ENCODE measurements at places on chromosomes 1 and 21.

DNA sequence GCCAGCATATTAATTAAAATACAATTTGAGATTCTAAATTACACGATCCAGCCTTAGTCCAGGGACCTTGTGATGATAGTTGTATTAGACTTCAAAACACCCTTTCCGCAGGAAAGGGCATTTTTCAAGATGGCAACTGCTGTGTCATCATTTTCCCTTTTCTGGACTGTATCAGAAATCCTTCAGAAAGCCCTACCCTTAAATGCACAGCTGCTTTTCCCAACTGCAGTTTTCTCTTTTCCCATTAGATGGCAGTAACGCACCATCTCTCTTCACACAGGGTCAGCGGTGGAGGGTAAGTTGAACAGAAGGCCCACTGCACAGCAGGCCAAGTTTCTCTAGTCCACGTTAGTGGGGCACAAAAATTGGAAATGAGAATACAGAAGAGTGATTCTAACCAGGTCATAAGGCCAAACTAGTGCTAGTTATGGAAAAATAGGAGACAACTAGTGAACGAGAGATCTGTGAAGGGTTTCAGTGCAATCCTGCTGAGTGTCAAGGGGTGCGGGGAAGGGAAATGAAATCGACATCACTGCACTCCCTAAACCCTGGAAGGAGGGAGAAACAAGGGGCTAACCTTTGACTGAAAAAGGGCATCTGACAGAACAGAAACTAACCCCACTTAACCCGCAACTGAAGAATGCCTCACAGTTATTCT lies 22.1 kb upstream of the TDRD10 start:
- peak; percentile 84 for DNase-seq

DNA sequence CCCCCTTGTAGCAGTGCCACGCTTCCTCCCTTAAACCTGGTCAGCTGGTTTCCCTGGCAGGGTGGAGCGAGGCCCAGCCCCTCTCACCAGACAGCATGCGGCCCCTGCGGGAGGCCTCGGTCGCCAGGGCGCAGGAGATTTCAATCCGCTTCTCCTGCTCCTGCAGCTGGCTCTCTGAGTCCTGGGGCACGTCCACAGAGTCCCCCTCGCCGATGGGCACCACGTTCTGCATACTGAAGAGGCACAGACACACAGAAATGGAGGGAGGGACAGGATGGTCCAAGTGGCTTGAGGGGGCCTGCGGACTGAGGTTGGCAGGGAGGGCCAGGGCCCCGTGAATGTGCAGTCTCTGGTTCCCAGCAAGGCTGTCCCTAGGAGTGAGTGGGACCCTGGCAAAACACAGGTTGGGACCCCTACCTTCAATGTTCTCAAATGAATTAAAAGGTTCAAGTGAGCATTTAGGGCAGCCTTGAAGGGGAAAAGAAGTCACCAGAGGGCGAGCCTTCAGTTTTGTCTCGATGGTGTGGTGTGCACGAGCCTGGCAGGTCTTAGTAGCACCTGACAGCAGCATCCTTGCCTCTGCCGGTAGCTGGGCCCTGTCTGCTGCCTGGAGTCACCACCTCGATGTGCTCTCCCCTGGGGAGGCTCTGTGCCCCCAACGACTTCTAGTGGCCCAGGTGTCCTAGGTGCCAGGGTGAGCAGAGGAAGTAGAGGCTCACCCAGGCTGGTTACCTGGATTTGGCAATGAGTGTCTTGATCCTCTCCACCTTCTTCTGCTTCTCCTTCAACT lies 14.4 kb upstream of the GOLT1A start:
- no peak for DNase-seq

DNA sequence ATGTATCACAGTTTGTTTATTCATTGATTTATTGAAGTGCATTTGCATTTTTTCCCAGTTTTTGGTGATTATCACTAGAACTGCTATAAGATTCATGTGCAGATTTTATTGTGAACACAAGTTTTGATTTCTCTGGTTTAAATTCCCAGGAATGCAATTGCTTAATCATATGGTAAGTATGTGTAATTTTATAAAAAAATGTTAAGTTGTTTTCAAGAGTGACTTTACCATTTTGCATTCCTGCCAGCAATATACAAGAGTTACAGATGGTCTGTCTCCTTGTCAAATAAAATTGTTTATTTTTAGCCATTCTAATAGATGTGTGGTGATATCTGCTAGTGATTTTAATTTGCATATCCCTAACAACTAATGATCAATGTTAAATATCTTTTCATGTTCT lies 127.3 kb upstream of the APP start:
- DNase-seq, result no peak

DNA sequence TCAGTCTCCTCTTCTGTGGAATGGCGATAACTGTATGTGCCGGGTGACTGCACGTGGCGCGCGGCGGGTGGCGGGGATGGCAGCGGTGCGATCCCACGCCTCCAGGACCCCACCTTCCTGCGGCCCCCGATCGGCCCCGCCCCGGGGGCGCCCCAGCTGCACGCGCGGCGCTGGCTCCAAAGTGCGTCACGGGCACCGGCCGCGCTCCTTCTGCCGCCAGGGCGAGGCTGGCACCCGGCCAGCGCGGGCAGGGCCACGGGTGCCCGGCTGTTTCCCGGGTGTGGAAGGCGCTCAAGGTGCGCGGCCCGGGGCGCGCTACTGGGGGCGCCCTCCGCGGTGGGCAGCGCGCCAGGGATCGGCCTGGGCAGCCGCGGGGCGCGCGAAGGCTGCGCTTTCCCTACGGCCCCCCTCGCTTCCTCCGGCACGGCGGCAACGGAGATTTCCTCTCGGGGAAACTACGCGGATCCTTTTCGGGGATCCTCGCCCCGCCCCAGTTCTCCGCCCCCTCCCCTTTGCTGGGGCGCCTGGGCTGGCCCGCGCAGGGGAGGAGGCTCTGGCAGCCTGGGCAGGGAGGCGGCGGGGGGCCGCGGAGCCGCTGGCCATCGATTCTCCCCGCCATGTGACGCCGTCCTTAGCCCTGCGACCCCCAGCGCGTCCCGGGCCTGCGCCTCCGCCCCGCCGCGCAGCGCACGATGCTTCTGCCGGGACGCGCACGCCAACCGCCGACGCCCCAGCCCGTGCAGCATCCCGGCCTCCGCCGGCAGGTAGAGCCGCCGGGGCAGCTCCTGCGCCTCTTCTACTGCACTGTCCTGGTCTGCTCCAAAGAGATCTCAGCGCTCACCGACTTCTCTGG lies at the start of gene EVA1C:
TSS of gene EVA1C (plus strand) at position 545 of the 853 bp plus-strand sequence. CDS start at position 693, 148 bp downstream.
- peak; percentile 82 for DNase-seq

GRCh38 chr1:159825564-159825963 lies 1.1 kb upstream of the SLAMF8 start:
- no peak for DNase-seq

DNA sequence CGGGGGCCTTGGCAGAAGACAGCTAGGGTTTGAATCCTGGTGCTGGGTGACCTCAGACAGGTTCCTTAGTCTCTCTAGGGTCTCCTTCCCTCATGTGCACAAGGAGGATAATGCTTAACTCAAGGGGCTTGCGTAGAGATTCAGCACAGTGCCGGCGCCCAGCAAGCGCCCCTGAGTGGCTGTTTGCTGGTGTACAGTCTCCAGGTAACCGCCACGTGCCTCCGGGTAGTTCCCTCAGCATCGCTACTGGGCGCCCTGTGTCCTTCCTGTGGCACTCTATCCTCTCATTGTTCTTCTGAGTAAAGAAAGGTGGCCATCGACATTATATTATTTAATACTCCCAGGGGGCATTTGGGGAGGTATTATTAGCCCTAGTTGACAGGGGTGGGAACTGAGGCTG lies 80.9 kb downstream of the NENF start:
- no peak for DNase-seq

DNA sequence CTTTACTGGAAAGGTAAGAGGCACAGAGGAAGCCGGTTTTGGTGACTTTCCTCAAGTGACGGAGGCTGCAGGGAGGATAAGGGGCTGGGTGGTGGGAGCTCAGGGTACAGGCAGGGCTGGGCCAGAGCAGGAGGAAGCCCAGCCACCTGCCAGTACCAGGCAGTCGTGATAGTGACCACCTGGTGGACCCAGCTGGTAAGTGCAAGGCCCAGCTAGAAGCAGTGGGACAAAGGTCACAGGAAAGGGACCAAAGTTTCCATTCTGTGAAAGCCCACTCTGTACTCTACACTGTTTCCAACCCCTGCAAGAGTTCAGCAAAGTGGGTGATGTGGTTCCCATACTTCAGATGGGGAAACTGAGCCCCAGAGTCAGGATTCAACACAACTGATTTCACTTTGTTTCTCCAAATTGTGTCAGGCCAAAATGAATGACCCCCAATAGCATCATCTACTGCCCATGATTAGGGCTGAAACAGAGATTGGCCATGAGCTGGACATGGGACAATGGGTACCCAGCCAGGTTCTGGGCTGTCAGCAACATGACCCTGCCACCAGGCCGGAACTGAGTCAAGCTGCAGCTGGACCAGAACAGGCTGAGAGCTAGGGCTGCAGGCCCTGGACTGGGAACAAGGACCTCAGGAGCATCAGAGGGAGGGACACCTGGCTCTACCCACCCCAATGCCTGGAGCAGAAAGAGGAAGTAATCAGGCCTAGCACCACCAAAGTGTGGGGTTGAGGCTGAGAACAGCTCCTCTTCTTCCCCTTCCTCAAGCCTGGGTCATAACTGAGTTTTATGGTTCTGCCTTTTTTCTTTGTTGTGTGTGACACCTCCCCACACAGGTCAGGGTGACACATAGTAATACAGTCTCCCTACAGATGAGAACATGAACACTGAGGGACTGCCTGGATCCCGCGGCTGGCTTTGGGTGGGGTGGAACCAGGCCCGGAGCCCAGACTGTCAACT lies 50.2 kb downstream of the KCNN3 start:
- DNase-seq, result peak; percentile 57

DNA sequence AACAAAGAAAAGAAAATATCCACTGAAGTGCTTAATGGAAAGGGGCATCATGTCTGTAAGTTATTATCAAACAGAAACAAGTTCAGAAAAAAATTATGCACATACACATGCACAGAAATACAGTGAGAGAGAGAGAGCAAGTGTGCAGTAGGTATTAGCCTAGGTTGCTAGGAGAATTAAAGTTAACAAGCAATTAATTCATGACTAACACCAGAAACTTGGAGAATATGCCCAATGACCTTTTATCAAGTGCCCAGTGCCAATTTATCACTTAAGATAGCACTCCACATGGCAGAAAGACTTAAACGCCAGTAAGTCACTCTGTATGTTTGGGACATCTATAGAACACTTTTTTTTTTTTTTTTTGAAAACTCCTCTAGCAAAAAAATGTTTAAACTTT lies 56.2 kb upstream of the SLC16A1 start:
- no peak for DNase-seq

DNA sequence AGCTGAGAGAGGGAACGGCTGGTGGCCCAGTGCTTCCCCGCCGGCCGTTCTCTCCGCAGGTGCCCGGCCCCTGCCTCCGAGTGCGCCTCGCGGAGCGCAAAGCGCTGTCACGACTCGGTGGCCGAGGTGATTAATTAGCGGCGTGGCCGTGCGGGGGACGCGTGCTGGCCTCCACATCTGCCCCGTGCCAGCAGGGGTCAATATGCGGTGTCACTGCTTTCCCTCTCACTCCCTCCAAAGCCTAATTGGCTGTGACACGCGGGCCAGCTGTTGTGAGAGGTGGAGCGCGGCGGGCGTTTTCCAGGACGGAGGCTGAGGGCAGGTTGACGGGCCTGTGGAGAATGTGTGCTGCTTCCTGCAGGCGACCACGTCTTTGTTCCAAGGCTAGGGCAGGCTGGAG lies 239.0 kb downstream of the LMX1A start:
- DNase-seq, result no peak

DNA sequence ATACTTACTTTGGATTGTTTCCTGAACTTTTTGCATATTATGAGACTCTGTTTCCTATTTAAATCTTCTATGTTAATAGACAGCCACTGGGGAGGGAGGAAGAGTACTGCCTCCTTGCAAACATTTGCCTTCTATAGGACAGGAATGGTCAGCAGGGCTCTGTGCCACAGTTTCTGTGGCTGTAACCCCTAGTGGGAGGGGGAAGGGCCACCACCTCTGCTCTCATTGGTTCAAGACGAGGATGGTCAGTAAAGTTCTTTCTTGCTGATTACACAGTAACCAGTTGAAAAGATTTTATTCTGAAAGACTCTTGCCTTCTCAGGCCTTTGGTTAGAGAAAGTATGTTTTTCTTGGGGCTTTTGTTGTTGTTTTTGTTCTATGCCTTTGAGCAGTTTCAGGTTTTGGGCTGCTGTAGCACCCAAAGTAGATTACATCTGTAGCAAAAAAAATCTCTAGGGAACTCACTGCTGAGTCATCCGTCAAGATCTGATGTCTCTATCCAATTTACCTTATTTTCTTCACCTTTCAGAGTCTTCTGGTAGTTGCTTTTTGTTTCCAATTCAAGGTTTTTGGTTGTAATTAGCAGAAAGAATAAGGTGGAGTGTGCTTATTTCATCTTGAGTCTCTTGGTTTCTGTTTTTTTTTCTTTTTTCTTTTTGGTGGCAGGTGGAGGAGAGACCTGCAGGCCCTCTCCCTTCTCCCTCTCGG lies 23.1 kb downstream of the SLC35A3 start:
- no peak for DNase-seq

DNA sequence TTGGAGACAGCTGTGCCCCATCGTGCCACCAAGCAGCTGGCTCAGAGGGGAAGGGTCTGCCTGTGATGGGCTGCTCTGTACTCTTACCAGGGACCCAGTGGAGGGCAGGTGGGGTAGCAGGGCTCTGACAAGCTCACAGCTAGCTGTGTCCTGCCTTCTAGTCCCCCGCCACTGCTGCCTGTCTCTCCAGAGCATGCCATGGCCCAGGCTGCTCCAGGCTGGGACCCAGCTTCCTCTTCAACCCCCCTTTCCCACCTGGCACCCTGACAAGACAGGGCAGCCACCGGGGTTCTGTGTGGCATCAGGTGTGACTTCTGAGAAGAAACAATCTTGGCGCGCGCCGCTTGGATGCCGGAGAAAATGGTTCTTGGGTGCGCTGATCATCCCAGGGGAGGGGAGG lies 92.3 kb upstream of the ACTL8 start:
- no peak for DNase-seq

- no peak for DNase-seq
Observed at GRCh38 chr1:201707656-201708055, 121.3 kb upstream of the IPO9 start.

DNA sequence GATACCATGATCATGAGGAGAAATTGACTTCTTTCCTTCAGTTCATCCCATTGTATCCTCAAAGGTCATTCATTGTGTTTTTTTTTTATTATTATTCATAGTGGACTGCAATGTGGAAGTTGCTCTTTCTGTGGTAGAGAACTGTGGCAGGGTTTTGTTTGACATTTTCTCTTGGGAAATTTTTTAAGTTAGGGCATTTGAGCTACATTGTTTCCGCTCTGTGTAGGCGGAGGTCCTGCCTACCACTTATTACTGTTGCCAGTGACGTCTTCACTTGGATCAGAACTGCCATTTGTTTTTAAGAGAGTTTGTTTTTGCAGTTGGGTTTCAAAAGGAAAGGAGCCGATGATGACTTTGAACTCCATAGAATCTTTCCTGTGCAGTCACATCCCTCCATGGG lies 287.4 kb upstream of the FMN2 start:
- no peak for DNase-seq

Measured in SK-N-SH (cell line).